Iris pigment epithelial cell (primary cell): ENCODE measurements at places on chromosomes 2 and 18.

DNA sequence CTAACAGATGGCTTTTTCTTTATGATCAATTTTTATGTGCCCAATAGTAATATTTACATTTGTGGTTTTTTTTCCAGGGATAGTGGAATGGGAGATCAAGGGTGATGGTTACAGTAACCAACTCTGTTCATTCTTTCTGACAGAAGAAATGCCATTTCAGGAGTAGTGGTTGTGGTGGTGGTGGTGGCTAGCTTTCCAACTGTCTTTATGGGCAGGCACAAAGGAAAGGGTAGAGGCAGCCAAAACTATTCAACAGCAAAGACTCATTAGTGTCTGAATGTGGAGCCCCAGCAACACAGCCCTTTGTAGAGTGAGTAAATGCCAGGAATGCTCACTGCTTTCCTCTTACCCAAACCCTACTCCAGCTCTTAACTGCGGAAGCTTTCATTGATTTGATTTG is 227.7 kb downstream of the RND3 start:
- DNase-seq: no peak

- peak; percentile 3 for DNase-seq
Observed at GRCh38 chr18:25349926-25350487, 2.0 kb downstream of the ZNF521 start.

DNA sequence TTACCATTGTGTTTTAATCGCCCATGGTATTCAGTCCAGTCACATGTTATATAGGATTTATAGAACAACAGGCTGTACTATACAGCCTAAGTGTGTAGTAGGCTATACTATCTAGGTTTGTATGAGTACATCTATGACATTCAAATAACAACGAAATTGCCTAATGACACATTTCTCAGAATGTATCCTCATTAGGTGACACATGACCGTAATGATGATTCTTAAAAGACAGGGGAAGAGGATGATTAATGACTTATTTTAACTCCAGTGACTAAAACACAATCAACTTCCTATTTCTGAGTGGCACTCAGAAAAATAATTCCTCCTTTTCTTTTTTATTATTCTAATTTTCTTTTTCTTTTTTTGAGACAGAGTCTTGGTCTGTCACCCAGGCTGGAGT is 63.0 kb upstream of the ACSL3 start:
- DNase-seq: no peak

DNA sequence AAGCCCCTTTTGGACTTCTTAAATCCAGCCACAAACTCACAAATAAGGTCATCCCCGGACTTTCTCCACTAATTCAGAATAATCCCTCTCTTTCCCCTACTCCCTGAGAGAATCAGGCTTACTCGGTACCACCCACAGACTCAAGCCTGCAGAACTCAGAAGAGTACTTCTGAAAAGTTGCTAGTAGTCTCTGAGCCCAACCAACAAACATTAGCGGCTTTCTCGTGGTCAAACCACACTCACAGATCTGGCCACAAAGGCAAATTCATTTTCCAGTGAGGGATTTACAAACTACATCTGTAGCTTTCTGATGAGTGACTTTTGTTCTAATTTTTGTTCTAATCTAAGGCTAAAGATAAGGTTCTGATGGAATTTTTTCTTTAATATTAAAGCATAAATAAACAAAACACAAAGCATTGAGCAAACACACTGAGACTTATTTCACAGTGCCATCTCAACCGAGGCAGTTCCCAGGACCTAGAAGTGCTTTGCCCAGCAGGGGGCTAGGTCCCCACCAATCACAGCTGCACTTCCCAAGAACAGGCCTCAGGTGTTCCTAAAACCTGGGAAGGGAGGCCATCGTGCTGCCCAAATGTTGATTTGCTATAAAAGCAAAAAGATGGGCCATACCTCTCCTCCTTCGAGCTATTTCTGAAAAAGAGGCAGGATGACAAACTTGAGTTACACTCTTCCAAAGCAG is 110.7 kb downstream of the COLEC12 start:
- peak; percentile 63 for DNase-seq

GRCh38 chr18:25594351-25594750 is 242.4 kb upstream of the ZNF521 start:
- DNase-seq: peak; percentile 59

DNA sequence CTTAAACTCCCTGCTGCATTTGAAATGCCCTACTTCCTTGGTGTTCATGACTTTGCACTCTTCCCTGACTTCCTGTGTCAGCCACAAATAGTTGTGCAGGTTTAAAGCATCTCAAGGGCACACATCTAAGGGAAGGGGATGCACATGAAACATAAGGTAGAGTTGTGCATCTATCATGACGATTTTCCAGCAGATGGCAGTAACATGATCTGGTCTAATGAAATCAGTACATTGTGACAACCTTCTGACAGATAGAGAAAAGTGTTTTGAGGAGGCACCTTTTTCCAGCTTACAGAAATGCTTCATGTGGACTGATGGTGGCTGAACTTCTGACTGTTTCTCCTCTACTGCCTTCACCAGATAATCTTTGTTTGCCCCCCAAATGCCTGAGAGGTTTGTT is 238.9 kb downstream of the XIRP2 start:
- peak; percentile 50 for DNase-seq

DNA sequence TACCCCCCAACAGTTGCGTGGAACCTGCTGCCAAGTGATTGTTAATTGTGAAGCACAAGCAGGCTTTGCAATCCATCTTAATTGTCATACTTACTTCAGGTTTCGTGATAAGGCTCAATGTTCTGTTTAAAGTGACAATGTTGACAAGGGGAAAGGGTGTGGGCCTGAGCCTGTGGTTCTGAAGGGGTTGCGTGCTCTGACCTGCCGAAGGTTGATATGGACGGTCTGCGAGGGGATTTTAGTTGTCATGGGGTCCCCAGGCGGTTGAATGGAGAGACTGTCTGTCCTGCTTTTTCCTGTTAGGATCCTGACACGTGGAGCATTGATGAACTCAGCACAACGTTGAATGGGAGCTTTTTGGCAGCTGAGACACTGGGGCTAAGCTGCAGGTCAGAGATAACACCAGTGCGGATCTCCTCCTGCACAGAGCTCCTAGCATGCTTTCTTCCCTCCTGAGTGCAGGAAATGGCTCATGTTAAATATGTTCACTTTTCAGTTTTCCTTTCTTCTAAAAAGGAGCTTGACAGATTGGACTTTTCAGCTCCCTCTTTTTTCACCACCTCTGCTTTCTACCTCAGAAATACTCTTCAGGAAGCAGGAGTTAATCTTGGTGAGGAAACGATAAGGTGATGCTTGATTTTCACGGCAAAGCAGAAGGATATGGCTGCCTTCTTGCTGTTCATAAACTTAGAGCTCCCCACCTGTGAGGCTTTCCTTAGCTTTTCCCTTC is 62.9 kb upstream of the ZEB2 start:
- peak; percentile 8 for DNase-seq

GRCh38 chr2:27921424-27921823 is 30.9 kb downstream of the BABAM2 start:
- DNase-seq: no peak

GRCh38 chr2:59761966-59762365 is 791.5 kb downstream of the BCL11A start:
- DNase-seq: no peak

GRCh38 chr18:75456199-75456631 is 28.7 kb upstream of the SMIM21 start:
- DNase-seq: no peak

- no peak for DNase-seq
Observed at GRCh38 chr18:50722311-50722710, 97.5 kb downstream of the MRO start.

DNA sequence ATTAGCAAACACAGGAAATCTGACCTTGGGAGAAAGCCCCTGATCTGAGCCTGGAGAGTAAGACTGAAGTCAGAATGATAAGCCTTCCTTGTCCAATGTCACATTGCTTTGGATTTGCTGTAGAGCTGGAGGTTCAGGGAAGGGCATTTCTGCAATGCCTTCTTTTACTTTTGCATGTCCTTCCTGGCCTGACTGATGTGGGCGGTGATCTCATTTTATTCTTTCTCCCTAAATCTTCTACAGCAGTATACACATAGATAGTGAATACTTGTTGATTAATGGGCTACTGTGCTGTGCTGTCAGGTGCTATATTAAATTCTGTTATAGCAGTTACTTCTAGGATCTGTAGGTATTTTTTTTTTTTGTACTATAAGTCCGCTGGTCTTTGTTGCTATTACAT is 62.6 kb downstream of the PLCL1 start:
- no peak for DNase-seq

GRCh38 chr2:128817171-128817570 is 498.5 kb upstream of the HS6ST1 start:
- no peak for DNase-seq

DNA sequence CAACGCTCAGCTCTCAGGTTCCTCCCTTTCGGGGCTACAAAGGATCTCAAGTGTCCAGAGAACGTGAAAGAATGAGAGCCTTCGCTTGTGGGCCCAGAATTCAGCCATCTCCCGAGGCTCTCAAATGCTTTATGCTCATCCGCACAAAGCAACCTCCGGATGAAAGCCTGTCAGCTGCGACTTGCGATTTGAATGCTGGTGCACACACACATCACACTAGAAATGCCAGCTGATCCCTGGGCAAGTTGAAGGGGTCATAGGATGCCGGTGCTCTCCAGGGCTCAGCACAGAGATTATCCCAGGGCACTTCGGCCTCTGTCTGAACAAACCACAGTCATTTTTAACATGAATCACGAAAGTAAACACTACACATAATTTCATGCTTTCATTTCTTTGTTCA is 141.8 kb upstream of the MYT1L start:
- no peak for DNase-seq

DNA sequence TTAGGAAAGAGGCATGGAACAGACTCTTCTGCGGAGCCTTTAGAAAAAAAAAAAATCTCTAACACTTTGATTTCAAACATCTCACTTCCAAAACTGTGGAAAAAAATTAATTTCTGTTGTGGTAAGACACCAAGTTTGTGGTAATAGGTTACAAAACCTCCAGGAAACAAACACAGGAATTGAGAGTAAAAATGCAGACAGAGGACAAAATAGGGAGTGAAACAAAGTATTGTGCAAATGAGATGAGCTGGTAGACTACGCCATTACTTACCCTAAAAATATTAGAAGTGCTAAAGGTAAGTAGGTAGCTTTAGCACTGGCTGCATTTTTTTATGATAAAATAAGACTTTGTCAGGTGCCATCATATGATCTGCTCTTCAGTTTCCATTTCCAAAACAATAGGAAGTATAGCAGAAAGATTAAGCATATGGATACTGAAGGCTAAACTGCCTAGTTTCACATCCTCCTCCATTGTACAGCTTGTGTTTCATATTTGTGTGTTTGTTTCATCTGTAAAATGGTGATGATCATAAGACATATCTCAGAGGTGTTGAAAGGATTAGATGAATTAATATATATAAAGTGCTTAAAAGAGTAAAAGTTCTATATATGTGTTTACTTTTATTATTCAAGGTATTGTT is 309.2 kb downstream of the NR4A2 start:
- DNase-seq: no peak

DNA sequence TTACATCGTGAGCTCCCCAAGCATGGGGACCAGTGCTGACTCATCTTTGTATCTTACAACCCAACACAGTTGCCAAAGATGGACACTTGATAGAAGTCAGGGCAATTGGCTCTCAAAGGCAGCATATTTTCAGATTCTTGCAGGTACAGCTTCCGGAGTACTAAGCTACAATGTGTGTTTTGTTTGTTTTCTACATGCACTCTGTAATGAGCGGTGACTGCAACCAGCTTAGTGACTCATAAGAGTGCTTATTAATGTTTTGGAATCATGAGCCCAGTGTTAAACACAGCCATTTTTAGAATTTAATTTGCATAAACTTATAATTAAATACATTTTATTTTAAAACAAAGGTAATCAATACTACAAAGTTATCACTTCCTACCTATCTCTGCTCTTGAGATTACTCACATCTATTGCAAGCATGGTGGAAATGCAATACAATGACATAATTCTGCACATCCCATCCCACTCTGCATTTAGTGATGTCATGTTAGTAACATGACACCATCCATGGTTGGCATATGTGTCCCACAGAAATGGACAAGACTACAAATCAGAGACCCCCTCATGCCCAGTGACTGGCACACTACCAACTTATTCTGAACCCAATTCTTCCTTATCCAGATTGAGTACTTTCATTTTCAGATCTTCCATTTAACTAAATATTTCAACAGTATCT is 399.8 kb upstream of the ST6GAL2 start:
- no peak for DNase-seq

DNA sequence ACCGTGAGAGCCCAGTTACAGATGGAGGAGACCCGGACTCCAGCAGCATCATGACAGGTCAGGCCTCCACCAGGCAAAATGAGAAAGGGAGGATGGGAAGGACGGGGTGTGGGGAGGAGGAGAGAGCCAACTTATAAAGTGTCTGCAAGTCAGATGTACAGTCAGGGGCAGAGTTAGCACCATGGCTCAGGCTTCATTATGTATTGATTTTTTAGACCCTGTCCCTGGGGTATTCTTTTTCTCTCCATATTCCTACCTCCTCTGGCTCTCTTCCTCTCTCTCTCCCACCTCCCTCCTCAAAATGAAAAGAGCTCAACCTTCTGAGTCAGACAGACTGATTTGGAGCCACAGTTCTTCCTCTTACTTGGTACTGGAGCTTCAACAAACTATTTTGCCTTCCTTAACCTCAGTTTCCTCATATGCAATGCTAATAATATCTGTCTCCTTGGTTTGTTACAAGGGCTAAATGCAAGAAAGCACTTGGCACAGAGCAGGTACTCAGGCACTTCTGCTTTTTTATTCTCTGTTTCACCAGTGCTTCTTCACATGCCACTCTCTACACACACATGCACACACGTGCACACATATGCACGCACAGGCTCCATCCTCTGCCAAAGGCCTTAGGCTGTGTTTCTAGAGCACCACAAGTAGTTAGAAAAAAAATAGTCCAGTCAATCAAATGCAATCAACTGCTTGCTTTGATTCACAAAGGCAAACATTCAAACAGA is 92.3 kb upstream of the PKDCC start:
- DNase-seq: no peak

GRCh38 chr2:203533676-203534591 is 1.2 kb downstream of the RAPH1 start:
- peak; percentile 69 for DNase-seq

DNA sequence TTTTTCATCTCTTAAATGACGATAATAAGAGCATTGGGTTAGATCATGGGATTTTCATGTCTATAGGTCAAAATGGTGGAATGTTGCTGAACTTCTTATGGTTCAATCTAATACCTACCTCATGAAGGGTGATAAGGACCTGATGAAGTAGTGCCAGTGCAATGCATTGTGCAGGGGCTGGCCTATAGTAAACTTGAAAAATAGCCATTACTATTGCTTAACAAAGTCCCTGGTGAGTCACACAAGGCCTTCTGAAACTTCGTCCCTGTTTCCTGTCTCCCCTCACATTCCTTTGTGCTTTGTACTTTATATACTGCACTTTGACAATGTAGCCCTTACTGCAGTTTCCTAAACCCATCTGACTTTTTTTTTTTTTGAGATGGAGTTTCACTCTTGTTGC is 515.9 kb downstream of the SLC4A3 start:
- peak; percentile 81 for DNase-seq

- no peak for DNase-seq
Observed at GRCh38 chr2:179044500-179044899, 5.4 kb downstream of the CCDC141 start.
